Activated CD8-positive, alpha-beta T cell treated with anti-CD3 and anti-CD28 coated beads for 36 hours (primary cell): ENCODE measurements at places on chromosomes 4 and X. TPM values are rescaled to one million over a fixed set of nuclear protein-coding genes. Genes with fewer than 3 reads are reported as not detected.
A peak's percentile ranks its signal among the peaks of the same experiment; 100 is the strongest.

The SOX3 gene
- not detected for total RNA-seq

The VCX2 gene
- total RNA-seq = not detected

GRCh38 chrX:107726816-107727534 lies 48.6 kb downstream of the TSC22D3 start:
- DNase-seq = no peak
- H3K36me3 ChIP-seq = no peaks in the 10 kb centered on the region
- H3K4me3 ChIP-seq = no peak overlapping the region
- no peak overlapping the region for H3K27ac ChIP-seq
- peaks cover 16% of the 10 kb centered on the region for H3K4me1 ChIP-seq

The CCKAR gene
- total RNA-seq = not detected

DNA sequence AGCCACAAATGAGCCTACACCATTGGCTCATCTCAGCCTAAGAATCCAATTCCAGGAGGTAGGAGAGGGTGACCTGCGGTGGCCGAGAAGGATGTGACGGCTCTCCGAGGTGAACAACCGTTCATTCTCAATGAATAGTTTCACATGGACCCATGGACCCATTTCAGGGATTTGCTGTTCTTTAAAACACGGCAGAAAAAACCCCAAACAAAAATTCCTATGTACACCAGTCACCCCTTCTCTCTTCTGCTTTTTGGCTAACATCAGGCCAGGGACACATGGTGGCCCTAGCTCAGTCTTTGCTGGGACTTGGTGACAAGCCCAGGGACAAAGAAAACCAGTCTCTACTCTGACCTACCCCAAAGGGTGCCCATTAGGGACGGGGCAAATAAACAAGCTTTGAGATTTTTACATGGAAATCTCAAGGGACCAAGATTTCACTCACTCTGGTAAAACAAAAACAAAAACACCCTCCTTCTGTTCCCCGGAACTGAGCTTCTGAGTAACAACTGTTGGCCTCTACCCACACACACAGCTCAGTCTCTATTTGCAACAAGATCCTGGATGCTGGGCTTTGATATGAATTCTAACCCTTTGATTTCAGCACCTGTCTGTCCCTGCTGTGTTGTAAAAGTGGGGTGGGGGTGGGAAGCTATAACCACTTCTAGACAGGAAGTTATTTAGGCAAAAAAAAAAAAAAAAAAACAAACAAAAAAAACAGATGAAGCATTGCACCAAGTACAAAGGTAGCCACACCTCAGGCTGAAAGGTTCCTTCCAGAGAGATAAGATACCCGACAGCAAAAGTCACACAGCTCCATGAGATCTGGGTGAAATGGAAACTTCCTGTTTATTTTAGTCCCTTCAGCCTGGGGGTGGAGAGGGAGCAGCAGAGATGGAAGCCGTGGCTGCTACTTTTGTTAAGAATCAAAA lies 49.0 kb downstream of the DDX3X start:
- peaks cover 16% of the 10 kb centered on the region for H3K4me1 ChIP-seq
- DNase-seq = peak; percentile 30
- no peaks in the 10 kb centered on the region for H3K27me3 ChIP-seq
- peaks cover 1% of the 10 kb centered on the region for H3K36me3 ChIP-seq

The AFF2 gene
- 1.7 TPM for total RNA-seq

GRCh38 chr4:163694385-163694784 lies 199.9 kb downstream of the TMA16 start:
- no peaks in the 10 kb centered on the region for H3K4me1 ChIP-seq
- H3K36me3 ChIP-seq = no peaks in the 10 kb centered on the region
- no peak for DNase-seq
- no peak overlapping the region for H3K4me3 ChIP-seq
- H3K27ac ChIP-seq = no peak overlapping the region
- H3K27me3 ChIP-seq = peaks cover 11% of the 10 kb centered on the region

- H3K27ac ChIP-seq = no peak overlapping the region
- H3K36me3 ChIP-seq = no peaks in the 10 kb centered on the region
- peaks cover 6% of the 10 kb centered on the region for H3K27me3 ChIP-seq
- DNase-seq = no peak
- no peak overlapping the region for H3K4me3 ChIP-seq
- H3K4me1 ChIP-seq = no peaks in the 10 kb centered on the region
Observed at GRCh38 chr4:184940500-184940899, 77.8 kb upstream of the HELT start.

The GNRHR gene
- total RNA-seq = not detected

DNA sequence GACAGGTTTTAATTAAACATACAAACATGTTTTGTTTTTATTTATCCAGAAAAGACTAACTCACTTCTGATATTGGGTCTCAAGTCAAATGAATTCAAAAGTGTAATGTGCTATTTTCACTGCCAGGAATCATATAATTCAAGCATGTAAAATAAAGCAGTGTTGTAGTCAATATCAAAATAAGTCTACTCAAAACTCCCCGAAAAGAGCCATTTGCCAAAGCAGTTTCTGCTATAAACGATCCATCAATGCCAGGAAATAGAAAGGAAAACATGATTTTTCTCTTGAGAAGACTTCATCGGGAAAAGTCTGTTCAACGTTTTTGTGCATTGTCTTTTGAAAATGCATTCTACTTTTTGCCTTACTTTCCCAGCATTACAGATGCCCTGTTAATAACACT lies 633.3 kb downstream of the FAT4 start:
- no peaks in the 10 kb centered on the region for H3K4me1 ChIP-seq
- no peaks in the 10 kb centered on the region for H3K36me3 ChIP-seq
- no peaks in the 10 kb centered on the region for H3K27me3 ChIP-seq

- H3K27ac ChIP-seq = no peak overlapping the region
- no peaks in the 10 kb centered on the region for H3K27me3 ChIP-seq
- DNase-seq = no peak
- no peak overlapping the region for H3K4me3 ChIP-seq
- no peaks in the 10 kb centered on the region for H3K36me3 ChIP-seq
Observed at GRCh38 chrX:44306356-44306755, 37.1 kb downstream of the EFHC2 start.

The ANXA3 gene
- 0.90 TPM for total RNA-seq

- DNase-seq = no peak
- no peak overlapping the region for H3K4me3 ChIP-seq
- no peaks in the 10 kb centered on the region for H3K27me3 ChIP-seq
- no peak overlapping the region for H3K27ac ChIP-seq
Observed at GRCh38 chr4:177902386-177902785, 460.1 kb upstream of the AGA start.

DNA sequence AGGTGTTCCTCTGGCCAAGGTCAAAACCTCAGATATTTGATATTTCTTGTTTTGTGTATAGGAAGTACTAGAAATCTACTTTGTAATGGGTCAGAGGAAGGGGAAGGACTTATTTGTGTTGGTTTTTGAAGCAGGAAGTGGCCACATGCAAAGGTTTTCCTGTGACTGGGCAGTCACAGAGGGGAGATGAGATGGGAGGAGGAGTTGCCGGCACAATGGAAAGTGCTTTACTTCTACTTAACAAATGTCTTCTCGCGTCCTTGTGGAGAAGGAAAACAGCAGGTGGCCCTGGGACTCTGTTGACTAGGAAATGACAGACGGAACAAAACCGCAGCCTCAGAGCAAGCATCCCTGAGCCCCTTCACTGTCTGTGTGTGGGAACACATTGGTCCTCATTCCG lies 46.6 kb downstream of the SHROOM2 start:
- H3K27me3 ChIP-seq = peaks cover 4% of the 10 kb centered on the region
- H3K4me3 ChIP-seq = no peak overlapping the region
- DNase-seq = no peak
- peaks cover 10% of the 10 kb centered on the region for H3K4me1 ChIP-seq
- no peak overlapping the region for H3K27ac ChIP-seq
- H3K36me3 ChIP-seq = no peaks in the 10 kb centered on the region

The AVPR2 gene
- total RNA-seq = not detected

GRCh38 chrX:19683817-19684216 lies 168.5 kb upstream of the MAP3K15 start:
- no peaks in the 10 kb centered on the region for H3K27me3 ChIP-seq
- H3K36me3 ChIP-seq = peaks cover 53% of the 10 kb centered on the region
- peak overlapping the region; percentile 94 for H3K27ac ChIP-seq
- peak overlapping the region; percentile 71 for H3K4me3 ChIP-seq
- peaks cover 86% of the 10 kb centered on the region for H3K4me1 ChIP-seq
- peak; percentile 57 for DNase-seq

The LGI2 gene
- total RNA-seq = not detected

The DMD gene
- 0.27 TPM for total RNA-seq

The DKK2 gene
- total RNA-seq = not detected

GRCh38 chrX:134743091-134743490 lies 84.8 kb upstream of the PLAC1 start:
- H3K4me1 ChIP-seq = no peaks in the 10 kb centered on the region
- no peak for DNase-seq
- H3K4me3 ChIP-seq = no peak overlapping the region
- H3K27me3 ChIP-seq = no peaks in the 10 kb centered on the region
- no peak overlapping the region for H3K27ac ChIP-seq

DNA sequence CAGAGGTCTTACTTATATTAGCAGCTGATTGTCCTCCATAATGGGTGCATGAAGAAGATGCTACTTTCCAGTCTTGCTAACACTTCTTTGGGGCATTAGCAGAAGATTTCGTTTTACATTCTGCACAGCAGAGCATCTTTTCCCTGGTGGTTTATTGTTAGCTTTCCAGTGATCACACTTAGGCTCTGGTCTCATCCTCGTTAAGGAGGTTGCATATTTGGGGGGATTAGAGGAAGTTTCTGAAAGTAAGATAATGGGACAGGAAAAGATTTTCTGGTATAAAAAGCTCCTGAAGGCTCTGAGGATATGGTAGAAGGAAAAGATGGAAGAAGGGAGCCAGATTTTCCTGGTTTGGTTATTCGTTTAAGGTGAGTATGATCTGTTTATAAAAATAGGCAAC lies 134.1 kb downstream of the GATB start:
- H3K4me1 ChIP-seq = no peaks in the 10 kb centered on the region
- H3K27me3 ChIP-seq = peaks cover 17% of the 10 kb centered on the region
- no peak for DNase-seq
- no peaks in the 10 kb centered on the region for H3K36me3 ChIP-seq

DNA sequence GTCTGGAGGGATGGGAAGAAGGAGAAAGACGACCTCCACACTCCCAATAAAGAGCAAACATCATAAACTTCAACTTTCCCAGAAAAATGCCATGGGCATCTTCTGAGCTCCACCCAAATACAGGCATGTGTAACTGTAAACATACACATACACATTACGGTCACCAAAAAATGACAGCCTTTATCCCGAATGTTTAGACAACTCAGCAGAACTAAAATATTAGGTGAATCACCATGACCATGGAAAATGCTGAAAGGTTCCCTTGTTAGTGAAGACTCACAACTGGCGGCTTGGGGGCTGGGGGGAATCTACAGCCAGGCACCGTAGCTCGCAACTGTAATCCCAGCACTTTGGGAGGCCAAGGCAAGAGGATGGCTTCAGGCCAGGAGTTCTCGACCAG lies 33.0 kb downstream of the PRKX start:
- DNase-seq = no peak
- H3K4me1 ChIP-seq = peaks cover 19% of the 10 kb centered on the region
- H3K4me3 ChIP-seq = no peak overlapping the region
- H3K27me3 ChIP-seq = no peaks in the 10 kb centered on the region
- peaks cover 4% of the 10 kb centered on the region for H3K36me3 ChIP-seq

GRCh38 chr4:174553828-174554227 lies 31.5 kb upstream of the HPGD start:
- no peak overlapping the region for H3K27ac ChIP-seq
- no peak for DNase-seq
- peaks cover 3% of the 10 kb centered on the region for H3K27me3 ChIP-seq
- H3K4me1 ChIP-seq = no peaks in the 10 kb centered on the region

GRCh38 chrX:140318296-140318695 lies 186.6 kb downstream of the SOX3 start:
- DNase-seq = no peak
- no peak overlapping the region for H3K27ac ChIP-seq
- no peaks in the 10 kb centered on the region for H3K27me3 ChIP-seq
- no peaks in the 10 kb centered on the region for H3K4me1 ChIP-seq
- no peak overlapping the region for H3K4me3 ChIP-seq

DNA sequence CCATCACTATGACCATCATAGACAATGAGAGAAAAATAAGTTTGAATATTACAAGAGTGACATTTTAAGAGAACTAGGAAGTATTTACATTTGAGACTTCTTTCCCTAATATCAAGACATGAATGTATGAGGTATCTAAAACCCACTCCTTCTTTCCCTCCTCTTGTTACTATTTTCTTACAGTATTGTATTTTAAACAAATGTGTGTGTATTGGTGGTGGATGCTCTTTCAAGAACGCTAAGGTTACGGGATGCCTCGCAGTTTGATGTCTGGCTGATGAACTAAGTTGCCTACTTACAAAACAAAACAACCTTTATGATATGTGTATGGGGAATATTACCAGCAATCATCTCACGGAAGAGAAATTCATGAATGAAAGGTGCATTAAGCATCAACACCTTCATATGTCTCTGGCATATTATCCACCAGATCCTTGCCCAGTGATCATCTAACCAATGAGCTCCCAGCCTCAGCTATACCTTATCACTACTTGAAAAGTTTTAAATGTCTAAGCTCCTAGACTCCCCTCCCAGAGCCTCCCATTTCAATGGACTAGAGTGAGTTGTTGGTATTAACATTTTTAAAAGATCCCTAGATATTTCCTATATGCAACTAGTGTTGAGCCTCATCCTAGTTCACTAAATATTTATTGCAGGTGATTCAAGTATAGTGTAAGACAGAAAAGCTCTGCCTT lies 10.6 kb downstream of the AREG start:
- no peaks in the 10 kb centered on the region for H3K4me1 ChIP-seq
- no peaks in the 10 kb centered on the region for H3K27me3 ChIP-seq
- H3K27ac ChIP-seq = no peak overlapping the region

- H3K27me3 ChIP-seq = no peaks in the 10 kb centered on the region
- H3K36me3 ChIP-seq = no peaks in the 10 kb centered on the region
- DNase-seq = no peak
- no peak overlapping the region for H3K4me3 ChIP-seq
- no peak overlapping the region for H3K27ac ChIP-seq
Observed at GRCh38 chrX:50333308-50333707, 128.7 kb downstream of the CCNB3 start.

The GAGE2A gene
- not detected for total RNA-seq

DNA sequence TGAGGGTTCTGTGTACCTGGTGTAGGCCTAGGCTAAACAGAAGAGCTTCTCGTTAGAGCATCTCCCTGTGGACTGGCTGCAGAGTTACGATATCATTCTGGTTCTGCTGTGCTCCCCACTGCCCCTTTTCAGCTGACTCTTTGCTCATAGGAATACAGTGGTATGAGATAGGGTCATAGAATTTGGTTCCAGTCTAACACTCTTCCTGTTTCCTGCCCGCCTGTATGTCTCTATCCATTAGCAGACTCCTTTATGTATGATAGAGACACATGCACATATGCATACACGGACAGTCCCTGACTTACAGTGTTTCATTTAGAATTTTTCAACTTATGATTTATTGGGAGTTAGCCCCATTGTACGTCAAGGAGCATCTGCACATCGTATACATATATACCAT lies 15.3 kb downstream of the RNF4 start:
- peaks cover 24% of the 10 kb centered on the region for H3K36me3 ChIP-seq
- no peaks in the 10 kb centered on the region for H3K27me3 ChIP-seq
- H3K4me3 ChIP-seq = no peak overlapping the region
- DNase-seq = no peak

The MAGEE2 gene
- total RNA-seq = not detected
